Ovary (tissue), 10 donors: ENCODE measurements at places on chromosomes 1 and 21. TPM values are rescaled to one million over a fixed set of nuclear protein-coding genes. Genes with fewer than 3 reads are reported as not detected.
A peak's percentile ranks its signal among the peaks of the same experiment; 100 is the strongest.

LIPI gene
- not detected for total RNA-seq

ZRANB2 gene
- 96.7 TPM for total RNA-seq

DNA sequence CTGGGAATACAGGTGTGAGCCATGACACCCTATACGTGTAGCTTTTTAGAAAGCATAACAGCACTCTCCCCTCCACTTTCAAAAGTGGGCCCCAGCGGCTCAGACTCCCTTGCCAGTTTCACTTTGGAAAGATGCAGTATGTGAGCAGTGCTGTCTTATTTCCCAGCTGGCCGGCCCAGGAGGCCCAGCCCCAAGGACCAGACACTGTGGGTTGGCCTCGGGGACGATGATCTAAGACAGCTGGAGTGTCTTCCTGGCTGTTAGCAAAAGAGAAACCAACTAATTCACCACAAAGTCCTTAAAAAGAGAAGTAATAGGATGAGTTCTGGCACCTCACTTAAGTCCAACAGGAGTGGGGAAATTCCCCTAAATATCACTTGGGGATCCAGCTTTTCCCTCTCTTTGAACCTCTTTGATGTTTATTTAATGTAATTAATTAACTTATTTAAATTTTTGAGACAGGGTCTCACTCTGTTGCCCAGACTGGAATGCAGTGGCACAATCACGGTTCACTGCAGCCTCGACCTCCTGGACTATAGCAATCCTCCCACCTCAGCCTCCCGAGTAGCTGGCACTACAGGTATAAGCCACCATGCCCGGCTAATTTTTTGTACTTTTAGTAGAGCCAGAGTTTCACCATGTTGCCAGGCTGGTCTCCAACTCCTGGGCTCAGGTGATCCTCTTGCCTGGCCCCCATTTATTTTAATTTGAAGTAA, 17.6 kb upstream of the CLIC4 start:
- no peak overlapping the region for H3K4me3 ChIP-seq
- no peaks in the 10 kb centered on the region for H3K36me3 ChIP-seq
- H3K27ac ChIP-seq = peak overlapping the region; percentile 74
- H3K4me1 ChIP-seq = peaks cover 5% of the 10 kb centered on the region

DNA sequence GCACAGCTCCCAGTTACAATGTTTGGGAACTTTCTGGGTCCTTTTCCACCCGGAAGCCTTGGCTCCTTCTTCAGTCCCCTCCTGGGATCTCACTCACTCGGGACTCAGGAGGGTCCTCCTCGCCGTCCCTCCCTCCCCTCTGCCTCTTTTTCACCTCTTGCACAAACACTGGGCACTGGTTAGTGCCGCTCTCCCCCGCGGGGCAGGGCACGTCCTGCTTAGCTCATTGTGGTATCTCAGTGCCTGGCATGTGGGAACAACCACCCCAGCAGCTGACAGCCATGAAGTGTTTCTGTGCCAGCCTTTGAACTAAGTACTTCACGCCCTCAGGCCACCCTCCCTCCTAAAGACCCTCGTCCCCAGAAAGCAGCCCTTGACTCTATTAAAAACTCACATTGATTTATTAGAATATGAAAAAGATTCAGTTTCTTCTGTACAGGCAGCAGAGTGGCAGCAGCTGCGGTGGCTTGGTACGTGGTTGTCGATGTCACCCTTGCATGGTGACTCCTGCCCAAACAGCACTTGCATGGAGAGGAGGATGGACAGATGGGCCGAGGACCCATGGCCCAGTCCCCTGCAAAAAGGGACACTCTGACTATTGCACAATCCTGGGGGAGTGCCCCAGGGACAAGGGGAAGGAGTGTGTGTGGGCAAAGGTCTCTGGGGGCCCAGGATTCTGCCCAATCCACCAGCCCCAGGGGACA, 56.3 kb downstream of the SLC9A1 start:
- no peak overlapping the region for H3K4me3 ChIP-seq
- no peaks in the 10 kb centered on the region for H3K27me3 ChIP-seq
- H3K36me3 ChIP-seq = no peaks in the 10 kb centered on the region
- no peak for DNase-seq
- peak overlapping the region; percentile 87 for H3K27ac ChIP-seq
- H3K4me1 ChIP-seq = peaks cover 4% of the 10 kb centered on the region

DNA sequence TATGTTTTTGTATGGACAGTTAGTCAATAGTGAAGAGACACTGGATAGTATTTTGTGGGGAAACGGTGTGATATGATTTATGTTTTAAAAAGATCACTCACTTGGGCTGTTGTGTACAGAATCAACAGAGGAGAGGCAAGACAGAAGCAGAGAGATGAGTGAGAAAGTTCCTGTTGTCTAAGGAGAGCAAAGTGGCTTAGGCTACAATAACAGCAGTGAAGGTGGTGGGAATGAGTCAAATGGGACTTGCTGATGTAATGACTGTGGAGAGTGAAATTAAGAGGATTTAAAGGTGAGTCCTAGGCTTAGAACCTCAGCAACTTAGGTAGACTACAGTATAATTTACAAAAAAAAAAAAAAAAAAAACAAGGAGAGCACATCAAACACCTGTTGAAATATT, 169.2 kb upstream of the HP1BP3 start:
- no peak overlapping the region for H3K27ac ChIP-seq
- no peaks in the 10 kb centered on the region for H3K4me1 ChIP-seq
- no peak for DNase-seq
- no peaks in the 10 kb centered on the region for H3K36me3 ChIP-seq
- no peak overlapping the region for H3K4me3 ChIP-seq
